ENCODE measurements at places on chromosomes 2 and 18.

- no peak for DNase-seq
Measured at GRCh38 chr18:57149051-57149450, 2.2 kb downstream of the BOD1L2 start.

- no peak for DNase-seq
- no peaks in the 10 kb centered on the region for H3K4me1 ChIP-seq
- no peak overlapping the region for H3K4me3 ChIP-seq
- no peaks in the 10 kb centered on the region for H3K36me3 ChIP-seq
Measured at GRCh38 chr18:34710458-34710914, 388 bp downstream of the DTNA start.

DNA sequence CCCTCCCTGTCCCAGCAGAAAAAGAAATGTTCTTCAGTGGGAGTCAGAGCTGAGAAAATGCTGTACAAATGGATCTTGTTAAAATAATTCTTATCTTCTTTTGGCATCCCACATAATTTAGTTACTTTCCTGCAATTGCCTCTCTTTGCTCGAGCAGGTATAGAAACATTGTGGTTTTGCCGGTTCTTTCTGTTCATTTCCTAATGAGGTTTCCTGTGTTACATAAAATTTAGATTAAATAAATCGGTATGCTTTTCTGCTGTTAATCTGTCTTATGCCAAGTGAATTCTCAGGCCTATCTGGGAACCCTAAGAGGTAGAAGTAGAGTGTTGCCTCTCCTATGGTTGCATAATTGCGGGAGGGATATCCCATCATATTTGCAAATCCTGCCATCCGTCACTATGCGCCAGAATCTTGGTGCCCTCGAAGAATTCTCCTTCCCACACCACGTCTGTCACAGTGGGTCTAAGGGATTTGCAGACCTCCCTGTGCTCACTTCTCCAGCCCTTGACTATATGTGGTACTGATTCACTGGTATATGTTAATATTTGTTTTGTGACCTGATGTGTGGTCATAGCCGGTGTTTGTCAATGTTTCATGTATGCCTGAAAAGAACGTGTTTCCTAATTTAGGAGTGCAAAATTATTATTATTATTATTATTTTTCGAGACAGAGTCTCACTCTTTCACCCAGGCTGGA, 12.2 kb upstream of the HDAC4 start:
- H3K36me3 ChIP-seq: no peaks in the 10 kb centered on the region
- no peaks in the 10 kb centered on the region for H3K4me1 ChIP-seq
- no peaks in the 10 kb centered on the region for H3K27me3 ChIP-seq
- H3K4me3 ChIP-seq: no peak overlapping the region

DNA sequence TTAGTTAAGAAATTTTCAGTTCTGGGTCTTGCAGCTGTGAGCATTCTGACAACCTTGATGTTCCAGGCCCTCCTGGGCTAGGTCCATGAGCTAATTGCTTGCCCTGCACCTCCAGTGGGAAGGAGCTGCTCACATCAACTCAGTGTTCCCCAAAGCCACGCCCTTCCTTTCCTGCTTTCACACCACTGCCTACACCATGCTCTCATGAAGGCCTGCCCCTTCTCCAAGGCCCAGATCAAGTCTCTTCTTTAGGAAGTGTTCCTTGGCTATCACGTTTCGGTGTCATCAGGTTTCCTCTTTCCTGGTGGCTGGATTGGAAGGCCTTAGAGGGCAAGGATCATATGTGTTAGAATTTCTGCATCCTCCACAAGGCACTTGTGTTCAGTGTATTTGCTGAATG, 18.8 kb downstream of the TMEM127 start:
- no peaks in the 10 kb centered on the region for H3K4me1 ChIP-seq
- H3K27ac ChIP-seq: no peak overlapping the region
- H3K4me3 ChIP-seq: no peak overlapping the region
- no peak for DNase-seq

DNA sequence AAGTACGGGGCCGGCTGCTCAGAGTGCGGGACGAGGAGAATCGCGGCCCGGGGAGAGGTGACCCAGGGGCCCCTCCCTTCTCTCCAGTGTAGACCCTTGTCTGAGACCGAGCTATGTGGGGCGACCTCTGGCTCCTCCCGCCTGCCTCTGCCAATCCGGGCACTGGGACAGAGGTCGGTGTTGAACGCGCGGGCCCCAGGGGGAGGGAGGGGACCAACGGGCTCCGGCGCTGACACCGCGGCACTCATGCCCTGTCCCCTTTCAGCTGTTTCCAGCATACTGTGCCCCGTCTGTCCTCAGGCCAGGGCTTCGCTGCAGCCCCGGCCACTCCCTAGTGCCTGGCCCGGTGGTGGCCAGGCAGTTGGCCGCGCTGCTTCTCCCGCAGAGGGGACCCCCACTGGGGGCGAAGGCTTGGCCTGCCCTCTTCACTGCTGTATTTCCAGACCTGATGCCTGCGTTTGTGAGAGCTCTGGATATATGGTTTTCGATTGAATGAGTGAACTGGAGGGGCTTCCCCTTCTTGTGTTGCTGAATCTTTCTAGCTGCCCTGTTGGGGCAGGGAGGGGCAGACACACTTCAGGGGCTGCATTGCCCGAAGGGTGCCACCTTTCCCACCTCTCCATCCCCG, 809 bp downstream of the DBI start:
- no peak overlapping the region for H3K27ac ChIP-seq
- H3K27me3 ChIP-seq: no peaks in the 10 kb centered on the region

- H3K4me3 ChIP-seq: no peak overlapping the region
- no peaks in the 10 kb centered on the region for H3K36me3 ChIP-seq
- H3K27ac ChIP-seq: no peak overlapping the region
Measured at GRCh38 chr2:73117441-73117840, 4.7 kb upstream of the RAB11FIP5 start.

- DNase-seq: no peak
- H3K4me3 ChIP-seq: no peak overlapping the region
- H3K4me1 ChIP-seq: no peaks in the 10 kb centered on the region
Measured at GRCh38 chr2:61718965-61719364, 134.9 kb downstream of the FAM161A start.

- no peaks in the 10 kb centered on the region for H3K27me3 ChIP-seq
- H3K4me3 ChIP-seq: no peak overlapping the region
- no peaks in the 10 kb centered on the region for H3K36me3 ChIP-seq
- DNase-seq: no peak
- no peaks in the 10 kb centered on the region for H3K4me1 ChIP-seq
Measured at GRCh38 chr2:67526283-67526682, 129.2 kb downstream of the ETAA1 start.

- H3K27me3 ChIP-seq: no peaks in the 10 kb centered on the region
- no peak for DNase-seq
- no peak overlapping the region for H3K4me3 ChIP-seq
- no peaks in the 10 kb centered on the region for H3K36me3 ChIP-seq
- H3K27ac ChIP-seq: no peak overlapping the region
Measured at GRCh38 chr2:73970850-73971471, 13.7 kb upstream of the TET3 start.

DNA sequence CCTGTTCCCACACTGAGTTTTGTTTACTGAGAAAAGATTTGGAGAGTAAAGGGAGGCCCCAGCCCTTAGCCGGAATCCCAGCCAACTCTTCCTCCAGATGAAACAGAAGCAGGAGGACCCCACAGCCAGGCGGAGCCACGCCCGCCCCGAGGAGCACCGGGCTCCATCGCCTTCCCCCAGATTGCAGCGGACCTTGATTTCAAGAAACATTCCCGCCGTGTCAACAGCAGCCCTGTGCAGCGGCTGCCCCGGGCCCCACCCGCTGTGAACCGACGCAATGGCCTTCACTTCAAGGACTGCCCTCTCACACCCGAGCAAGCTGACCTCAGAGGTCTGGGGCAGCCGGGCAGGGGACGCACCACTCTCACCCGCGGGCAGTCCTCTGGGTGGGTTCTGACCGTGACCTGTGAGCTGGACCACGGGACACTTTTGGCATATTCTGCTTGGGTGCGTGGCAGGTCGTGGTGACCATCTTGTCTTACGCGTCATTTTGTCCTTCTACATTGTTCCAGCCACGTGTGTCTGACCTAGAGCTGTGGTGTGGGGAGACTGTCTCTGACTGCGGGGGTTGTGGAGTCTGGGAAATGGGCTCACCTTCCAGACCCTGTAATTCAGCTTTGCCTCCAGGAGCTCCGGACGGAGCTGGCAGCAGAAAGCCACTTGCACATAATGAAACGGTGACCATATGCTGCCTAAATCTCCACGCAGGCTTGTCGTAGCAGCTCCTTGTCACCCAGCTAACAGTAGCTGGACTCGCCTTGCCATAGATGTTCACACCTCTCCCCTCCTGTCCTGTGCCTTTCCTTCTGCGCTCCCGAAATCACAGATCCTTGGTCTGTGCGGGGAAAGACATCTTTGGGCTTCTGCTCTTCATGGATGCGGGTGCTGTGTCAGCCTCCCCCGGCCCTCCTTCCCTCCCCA, 32.0 kb upstream of the INHBB start:
- no peak overlapping the region for H3K4me3 ChIP-seq
- no peak for DNase-seq
- no peaks in the 10 kb centered on the region for H3K36me3 ChIP-seq
- H3K27ac ChIP-seq: no peak overlapping the region
- H3K27me3 ChIP-seq: peaks cover 6% of the 10 kb centered on the region
- H3K4me1 ChIP-seq: peaks cover 6% of the 10 kb centered on the region

GRCh38 chr2:221571025-221571550, 1.0 kb downstream of the EPHA4 start:
- DNase-seq: no peak
- H3K4me1 ChIP-seq: peaks cover 6% of the 10 kb centered on the region
- peak overlapping the region; percentile 82 for H3K4me3 ChIP-seq
- H3K27ac ChIP-seq: no peak overlapping the region

GRCh38 chr18:52615943-52616342, 275.9 kb downstream of the DCC start:
- H3K27me3 ChIP-seq: no peaks in the 10 kb centered on the region
- H3K36me3 ChIP-seq: no peaks in the 10 kb centered on the region
- H3K27ac ChIP-seq: no peak overlapping the region
- H3K4me3 ChIP-seq: no peak overlapping the region
- no peak for DNase-seq

GRCh38 chr18:24611075-24611474, 150.6 kb downstream of the HRH4 start:
- no peaks in the 10 kb centered on the region for H3K27me3 ChIP-seq
- no peaks in the 10 kb centered on the region for H3K4me1 ChIP-seq
- DNase-seq: no peak
- no peak overlapping the region for H3K27ac ChIP-seq
- no peaks in the 10 kb centered on the region for H3K36me3 ChIP-seq
- no peak overlapping the region for H3K4me3 ChIP-seq

- no peak overlapping the region for H3K4me3 ChIP-seq
- no peak for DNase-seq
- no peaks in the 10 kb centered on the region for H3K27me3 ChIP-seq
Measured at GRCh38 chr2:230941202-230942180, 16.4 kb upstream of the GPR55 start.

DNA sequence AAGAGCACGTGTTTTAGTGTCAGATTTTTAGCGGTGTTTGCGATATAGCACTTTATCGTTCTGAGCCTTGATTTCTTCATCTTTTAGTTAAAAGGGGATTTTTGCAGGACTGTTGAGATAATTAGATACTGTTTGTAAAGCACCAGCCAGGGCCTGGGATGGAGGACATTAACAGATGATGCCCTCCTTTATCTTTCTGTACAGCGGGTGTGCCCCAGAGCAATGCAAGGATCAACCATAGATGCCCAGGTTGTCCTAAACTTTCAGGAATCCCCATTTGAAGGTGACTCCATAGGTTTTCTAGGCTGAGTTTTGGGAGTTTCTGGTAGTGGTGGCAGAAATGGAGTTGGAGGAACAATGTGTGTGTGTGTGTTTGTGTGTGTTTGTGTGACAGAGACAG, 97.0 kb upstream of the SPRED2 start:
- no peaks in the 10 kb centered on the region for H3K27me3 ChIP-seq
- no peaks in the 10 kb centered on the region for H3K36me3 ChIP-seq

GRCh38 chr18:6843308-6843707, 113.8 kb downstream of the ARHGAP28 start:
- H3K27me3 ChIP-seq: no peaks in the 10 kb centered on the region
- H3K36me3 ChIP-seq: no peaks in the 10 kb centered on the region
- DNase-seq: no peak

- H3K4me3 ChIP-seq: no peak overlapping the region
- H3K27me3 ChIP-seq: no peaks in the 10 kb centered on the region
- H3K27ac ChIP-seq: no peak overlapping the region
- no peak for DNase-seq
- no peaks in the 10 kb centered on the region for H3K36me3 ChIP-seq
- H3K4me1 ChIP-seq: no peaks in the 10 kb centered on the region
Measured at GRCh38 chr2:240428245-240428644, 7.2 kb upstream of the GPC1 start.

GRCh38 chr2:25151718-25152117, 16.7 kb downstream of the POMC start:
- no peak overlapping the region for H3K4me3 ChIP-seq
- DNase-seq: no peak
- no peaks in the 10 kb centered on the region for H3K27me3 ChIP-seq
- H3K27ac ChIP-seq: no peak overlapping the region
- 0 out of 2 replicates have a peak, but pooled peaks cover 3% of the 10 kb centered on the region for H3K36me3 ChIP-seq

DNA sequence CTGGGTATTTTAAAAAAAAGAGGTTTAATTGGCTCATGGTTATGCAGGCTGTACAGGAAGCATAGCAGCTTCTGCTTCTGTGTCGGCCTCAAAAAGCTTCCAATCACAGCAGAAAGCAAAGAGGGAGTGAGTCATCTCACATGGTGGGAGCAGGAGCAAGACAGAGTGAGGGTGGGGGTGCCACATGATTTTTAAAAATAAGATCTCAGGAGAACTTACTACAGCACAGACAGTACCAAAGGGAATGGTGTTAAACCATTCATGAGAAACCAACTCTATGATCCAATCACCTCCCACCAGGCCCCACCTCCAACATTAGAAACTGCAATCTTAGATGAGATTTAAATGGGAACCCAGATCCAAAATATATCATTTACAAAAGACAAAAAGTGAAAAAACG, 14.6 kb downstream of the ZNF519 start:
- H3K27ac ChIP-seq: no peak overlapping the region
- no peaks in the 10 kb centered on the region for H3K36me3 ChIP-seq
- no peaks in the 10 kb centered on the region for H3K4me1 ChIP-seq

- no peaks in the 10 kb centered on the region for H3K4me1 ChIP-seq
- DNase-seq: no peak
- no peaks in the 10 kb centered on the region for H3K27me3 ChIP-seq
- no peak overlapping the region for H3K4me3 ChIP-seq
- H3K36me3 ChIP-seq: no peaks in the 10 kb centered on the region
Measured at GRCh38 chr2:195106681-195107380, 550.2 kb upstream of the SLC39A10 start.

DNA sequence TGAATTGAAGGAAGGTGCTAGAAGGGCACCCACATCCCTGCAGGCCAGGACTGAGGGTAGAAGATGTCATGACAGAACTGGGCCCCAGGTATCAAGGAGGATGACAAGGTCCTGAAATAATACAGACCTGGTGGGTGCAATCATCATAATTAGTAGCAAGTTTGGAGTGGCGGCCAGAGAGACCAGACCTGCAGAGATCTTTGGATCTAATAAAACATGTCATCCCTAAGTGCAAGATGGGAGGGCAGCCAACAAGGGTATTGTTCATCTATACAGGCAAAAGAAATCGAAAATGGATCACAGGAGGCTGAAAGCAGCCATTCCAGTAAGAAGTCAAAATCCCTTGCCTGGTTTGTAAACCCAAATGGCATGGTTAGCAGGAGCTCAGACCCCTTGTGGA, 111.3 kb upstream of the BOD1L2 start:
- no peak overlapping the region for H3K27ac ChIP-seq
- no peaks in the 10 kb centered on the region for H3K27me3 ChIP-seq
- no peaks in the 10 kb centered on the region for H3K4me1 ChIP-seq
- DNase-seq: no peak

- no peak overlapping the region for H3K4me3 ChIP-seq
- no peaks in the 10 kb centered on the region for H3K27me3 ChIP-seq
- no peaks in the 10 kb centered on the region for H3K36me3 ChIP-seq
- no peak overlapping the region for H3K27ac ChIP-seq
- DNase-seq: no peak
Measured at GRCh38 chr2:167572883-167573619, 674.3 kb downstream of the STK39 start.
